Activated CD8-positive, alpha-beta memory T cell treated with anti-CD3 and anti-CD28 coated beads for 4 hours (primary cell): ENCODE measurements at places on chromosomes 12 and 14.

DNA sequence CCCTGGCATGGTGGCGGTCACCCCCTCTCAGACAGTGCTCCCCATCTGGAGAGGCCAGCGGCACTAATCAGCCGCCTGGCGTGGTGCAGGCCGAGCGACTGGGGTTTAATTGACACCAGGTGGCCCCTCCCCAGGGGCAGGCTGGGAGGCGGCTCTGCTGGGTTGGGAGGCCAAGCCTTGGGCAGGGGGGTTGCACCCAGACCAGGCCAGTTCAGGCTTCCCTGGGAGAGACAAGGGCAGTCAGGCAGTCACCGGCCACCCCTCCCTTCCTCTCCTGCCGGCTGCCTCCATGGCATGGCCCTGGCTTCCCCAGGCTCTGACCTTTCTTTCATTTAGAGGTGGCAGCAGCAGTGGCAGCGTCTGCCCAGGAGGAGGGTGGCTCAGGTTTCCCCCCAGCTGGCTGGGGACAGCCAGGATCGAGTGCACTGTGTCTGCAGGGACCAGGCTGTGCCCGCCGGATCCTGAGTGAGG, 78.1 kb upstream of the NOS1 start:
- DNase-seq: no peak

DNA sequence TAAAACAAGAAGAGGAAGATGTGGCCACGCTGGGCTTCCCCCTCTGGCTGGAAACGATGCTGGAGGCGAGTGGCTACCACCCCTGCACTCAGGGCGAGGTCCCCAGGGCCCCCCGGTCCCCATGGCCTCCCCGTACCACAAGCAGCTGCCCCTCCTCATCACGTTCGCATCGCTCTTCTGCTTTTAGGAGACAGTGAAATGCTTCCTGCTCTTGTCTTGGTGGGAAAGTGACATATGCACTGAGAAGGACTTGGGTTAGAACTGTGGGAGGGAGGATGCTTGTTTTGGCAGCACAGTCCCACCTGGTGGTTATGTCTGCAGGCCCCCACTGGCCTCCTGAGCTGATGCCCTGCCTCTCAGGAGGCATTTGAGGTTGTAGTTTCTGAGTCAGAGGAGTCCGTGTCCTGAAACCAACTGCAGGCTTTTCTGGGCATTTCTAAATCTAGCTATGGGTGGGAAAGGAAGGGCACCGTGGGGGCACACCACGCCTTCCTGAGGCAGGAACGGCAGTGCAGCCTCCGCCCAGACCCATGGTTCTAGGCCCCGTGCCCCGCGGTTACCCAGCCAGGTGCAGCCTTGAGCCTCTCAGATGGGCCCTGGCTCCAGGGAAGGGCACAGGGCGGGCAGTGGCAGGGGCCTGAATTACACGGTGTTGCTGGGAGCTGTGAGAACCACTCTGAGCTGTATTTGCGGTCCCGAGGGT, 139.3 kb downstream of the ADGRD1 start:
- DNase-seq: no peak

DNA sequence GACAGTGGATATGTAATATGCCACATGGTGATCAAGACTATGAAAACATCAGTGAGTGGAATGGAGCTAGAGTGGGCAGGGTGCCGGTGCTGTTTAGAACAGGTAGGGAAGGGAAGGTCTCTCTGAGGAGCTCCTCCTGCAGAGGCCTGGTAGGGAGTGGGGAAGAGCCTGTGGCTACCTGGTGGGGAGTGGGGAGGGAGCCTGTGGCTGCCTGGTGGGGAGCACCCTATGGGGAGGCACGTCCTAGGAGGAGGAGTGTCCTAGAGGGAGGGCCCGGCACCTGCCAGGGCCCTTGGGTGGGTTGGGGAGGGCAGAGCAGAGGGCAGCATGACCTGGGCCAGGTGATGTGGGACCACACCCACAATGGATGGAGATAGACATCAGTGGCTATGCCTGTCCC, 122.6 kb downstream of the ADGRD1 start:
- no peak for DNase-seq

DNA sequence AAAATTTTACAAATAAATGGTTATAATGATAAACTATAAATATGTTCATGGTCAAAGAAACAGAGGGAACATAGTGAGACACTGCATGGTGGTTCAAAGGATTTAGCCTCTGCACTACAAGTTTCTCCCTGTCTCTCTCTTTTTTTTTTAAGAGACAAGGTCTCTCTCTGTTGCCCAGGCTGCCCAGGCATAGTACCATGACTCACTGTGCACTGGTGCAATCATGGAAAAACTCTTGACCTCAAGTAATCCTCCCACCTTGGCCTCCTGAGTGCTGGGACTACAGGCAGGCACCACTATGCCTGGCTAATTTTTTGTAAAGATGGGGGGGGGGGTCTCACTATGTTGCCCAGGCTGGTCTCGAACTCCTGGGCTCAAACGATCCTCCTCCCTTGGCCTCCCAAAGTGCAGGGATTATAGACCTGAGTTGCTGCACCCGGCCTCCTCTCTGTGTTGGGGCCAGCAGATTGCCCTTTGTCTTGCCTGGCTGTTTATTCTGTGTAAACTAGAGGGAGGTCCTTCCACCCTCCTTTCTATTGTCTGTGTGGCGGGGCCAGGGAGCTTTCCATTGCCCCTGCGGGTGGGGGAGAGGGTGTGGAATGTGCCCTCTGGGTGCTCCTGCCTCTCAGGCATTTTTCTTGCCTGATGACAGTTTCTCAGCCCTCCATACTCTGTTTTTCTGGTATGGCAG, 22.1 kb downstream of the MTHFD1 start:
- no peak for DNase-seq

GRCh38 chr12:12158858-12159257, 88.1 kb downstream of the BCL2L14 start:
- no peak for DNase-seq

- DNase-seq: no peak
These were observed 92.9 kb upstream of the NEDD1 start for GRCh38 chr12:96814200-96814599.

DNA sequence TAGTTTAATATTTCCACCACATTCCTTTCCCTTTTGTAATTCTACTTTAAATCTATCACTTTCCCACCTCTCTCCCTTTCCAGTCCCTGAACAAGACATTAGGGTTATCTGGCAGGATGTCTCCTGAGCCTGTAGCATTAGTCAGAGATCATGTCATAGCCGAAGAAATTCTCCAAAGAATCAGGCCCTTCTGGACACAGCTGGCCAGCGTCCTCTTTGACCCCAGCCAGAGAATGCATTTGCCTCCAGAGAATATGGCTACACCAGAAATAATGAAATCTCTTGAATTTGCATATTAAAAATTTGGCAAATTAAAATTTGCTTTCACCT, 56.7 kb downstream of the NTF3 start:
- DNase-seq: no peak

DNA sequence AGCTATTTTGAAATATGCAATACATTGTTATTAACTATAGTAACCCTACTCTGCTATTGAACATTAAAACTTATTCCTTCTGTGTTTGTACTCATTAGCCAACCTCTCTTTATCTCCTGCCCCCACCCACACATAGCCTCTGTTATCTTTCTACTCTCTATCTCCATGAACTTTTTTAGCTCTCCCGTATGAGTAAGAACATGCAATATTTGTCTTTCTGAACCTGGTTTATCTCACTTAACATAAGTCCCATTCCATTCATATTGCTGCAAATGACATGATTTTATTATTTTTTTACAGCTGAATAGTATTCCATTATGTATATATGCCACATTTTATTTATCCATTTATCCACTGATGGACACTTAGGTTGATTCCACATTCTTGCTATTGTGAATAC, 79.0 kb upstream of the AMIGO2 start:
- DNase-seq: no peak

- no peak for DNase-seq
These were observed 34.6 kb downstream of the HECTD4 start for GRCh38 chr12:112347581-112347982.

DNA sequence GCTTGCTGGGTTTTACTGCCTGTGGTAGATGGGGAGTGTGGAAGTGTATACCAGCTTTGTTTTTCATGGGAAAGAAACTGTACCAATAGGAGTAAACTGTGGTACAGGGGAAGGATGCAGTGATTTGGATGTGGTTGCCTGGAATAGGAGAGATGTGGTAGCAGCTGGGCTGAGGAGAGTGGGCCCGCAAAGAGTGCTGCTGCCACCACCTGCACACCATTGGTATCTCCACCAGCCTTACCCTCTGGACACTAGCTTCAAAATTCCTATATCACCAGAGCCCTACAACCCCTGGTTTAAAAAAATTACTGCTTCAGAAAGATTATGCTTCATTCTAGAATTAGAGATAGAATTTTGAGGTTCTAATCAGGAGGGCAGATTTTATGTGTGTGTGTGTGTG, 53.6 kb downstream of the AKAP6 start:
- no peak for DNase-seq

GRCh38 chr12:98772818-98773217, 127.7 kb downstream of the APAF1 start:
- DNase-seq: no peak

GRCh38 chr12:43100231-43100630, 451.8 kb downstream of the ADAMTS20 start:
- DNase-seq: no peak

- DNase-seq: no peak
These were observed 10.7 kb downstream of the CREBL2 start for GRCh38 chr12:12622418-12622817.

DNA sequence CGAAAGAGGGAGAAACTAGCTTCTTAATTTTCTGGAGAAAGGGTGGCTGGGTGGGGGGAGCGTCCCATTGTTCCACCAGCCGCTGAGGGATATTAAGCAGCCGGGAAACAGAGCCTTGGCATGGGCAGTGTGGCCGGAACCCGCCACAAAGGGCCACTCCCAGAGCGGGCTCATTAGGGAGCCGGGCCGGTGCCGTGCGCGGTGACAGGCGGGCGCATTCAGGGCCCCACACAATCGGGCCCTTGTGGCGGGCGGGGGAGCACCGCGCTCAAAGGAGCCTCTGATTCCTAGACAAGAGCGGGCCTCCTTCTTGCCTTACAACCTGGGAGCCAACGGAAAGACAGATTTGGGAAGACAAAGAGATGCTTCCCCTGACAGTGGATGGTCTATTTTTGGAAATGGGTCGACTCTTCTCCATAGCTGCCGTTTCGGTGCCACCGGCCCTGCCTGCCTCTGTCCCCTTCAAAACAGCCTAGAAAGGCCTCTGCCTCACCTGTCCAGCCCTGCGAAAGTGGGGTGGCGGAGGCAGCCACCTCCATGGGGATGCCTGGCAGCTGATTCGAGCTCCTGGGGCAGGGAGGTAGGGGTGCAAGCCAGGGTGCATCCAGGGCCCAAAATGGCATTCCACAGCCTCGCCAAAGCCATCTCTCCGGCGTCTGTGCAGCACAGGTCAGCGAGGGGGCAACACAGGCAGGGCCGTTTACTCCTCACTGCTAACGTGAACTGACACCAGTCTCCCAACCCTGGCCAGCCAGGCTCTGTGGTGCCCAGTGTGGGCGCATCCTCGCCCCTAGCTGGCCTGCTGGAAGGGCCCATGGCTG, 10.9 kb downstream of the CCDC85C start:
- no peak for DNase-seq

- DNase-seq: no peak
These were observed 177.2 kb downstream of the C12orf42 start for GRCh38 chr12:103318566-103318965.

DNA sequence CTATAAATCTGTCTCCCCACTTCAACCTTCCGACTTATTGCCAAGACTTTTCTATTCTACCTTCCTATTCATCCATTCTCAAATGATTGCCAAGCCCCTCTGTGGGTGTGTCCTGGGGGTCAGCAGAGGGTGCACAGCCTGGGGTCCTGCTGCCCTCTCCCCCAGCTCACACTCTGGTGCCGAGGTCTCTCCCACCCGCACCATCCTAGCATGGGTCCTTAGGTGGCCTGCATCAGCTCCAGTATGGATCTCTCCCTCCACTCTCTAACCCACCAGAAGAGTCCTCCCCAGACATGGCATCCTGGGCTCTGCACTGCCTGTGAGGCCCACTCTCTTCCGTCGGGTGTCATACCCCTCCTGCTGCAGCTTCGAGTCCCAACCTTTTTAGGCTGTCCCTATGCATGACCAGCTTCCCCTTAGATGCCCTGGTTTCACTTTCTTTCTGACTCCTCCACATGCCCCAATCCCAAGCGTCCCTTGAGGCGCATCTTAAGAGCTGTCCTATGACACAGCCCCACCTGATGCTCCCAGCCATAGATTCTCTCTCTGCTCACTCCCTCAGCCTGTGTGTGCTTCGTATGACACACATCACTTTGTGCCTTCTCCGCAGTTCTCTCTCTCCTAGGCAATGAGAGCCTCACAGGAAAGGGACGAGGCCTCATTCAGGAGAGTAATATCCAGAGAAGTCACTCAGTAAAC, 43.9 kb downstream of the GIT2 start:
- DNase-seq: no peak

- no peak for DNase-seq
These were observed 299.0 kb upstream of the PPFIA2 start for GRCh38 chr12:82058197-82058596.

- no peak for DNase-seq
These were observed 254.6 kb upstream of the USP15 start for GRCh38 chr12:62005615-62006014.

- no peak for DNase-seq
These were observed 39.2 kb downstream of the DICER1 start for GRCh38 chr14:95117937-95118721.

DNA sequence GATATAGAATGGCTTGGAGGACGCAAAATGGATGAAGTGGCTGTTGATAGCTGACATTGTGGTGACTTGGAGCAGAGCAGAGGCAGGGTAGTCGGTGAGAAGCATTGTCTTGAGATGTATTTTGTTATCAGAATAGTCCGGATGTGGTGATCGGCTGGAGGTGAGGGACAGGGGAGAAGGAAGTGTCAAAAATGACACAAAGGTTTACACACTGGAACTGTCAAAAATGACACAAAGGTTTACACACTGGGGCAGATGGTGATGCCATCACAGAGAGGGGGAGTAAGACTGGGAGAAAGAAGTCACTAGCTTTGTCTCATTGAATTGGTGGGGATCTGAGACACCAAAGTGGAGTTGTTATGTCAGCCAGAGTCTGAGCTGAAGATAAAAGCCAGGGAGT, 30.1 kb downstream of the CDKL1 start:
- DNase-seq: no peak

GRCh38 chr14:79090641-79091180, 920.5 kb downstream of the NRXN3 start:
- no peak for DNase-seq

DNA sequence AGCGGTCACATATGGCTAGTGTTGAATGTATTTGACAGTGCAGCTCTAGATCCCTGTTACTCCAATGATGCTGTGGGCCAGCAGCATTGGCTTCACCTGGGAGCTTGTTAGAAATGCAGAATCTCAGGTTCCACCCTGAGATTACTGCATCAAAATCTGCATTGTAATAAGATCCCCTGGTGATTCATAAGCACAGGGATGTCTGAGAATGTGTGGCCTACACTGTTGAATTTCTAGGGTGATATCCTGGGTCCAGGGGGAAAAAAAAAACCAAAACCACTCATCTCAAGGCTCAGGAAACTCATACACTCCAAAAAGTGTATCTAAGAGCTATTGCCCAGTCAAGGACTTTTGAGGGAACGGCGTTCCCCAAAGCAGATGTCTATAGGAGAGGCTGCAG, 196.8 kb downstream of the PPM1H start:
- DNase-seq: no peak
